ENCODE measurements at places on chromosomes 4 and X.

- DNase-seq = no peak
Measured at GRCh38 chr4:71338846-71339593, at the start of gene SLC4A4. SLC4A4 (plus strand) TSS chr4:71339020.

- no peak for DNase-seq
Measured at GRCh38 chr4:158964114-158964727, 138.7 kb upstream of the RAPGEF2 start.

DNA sequence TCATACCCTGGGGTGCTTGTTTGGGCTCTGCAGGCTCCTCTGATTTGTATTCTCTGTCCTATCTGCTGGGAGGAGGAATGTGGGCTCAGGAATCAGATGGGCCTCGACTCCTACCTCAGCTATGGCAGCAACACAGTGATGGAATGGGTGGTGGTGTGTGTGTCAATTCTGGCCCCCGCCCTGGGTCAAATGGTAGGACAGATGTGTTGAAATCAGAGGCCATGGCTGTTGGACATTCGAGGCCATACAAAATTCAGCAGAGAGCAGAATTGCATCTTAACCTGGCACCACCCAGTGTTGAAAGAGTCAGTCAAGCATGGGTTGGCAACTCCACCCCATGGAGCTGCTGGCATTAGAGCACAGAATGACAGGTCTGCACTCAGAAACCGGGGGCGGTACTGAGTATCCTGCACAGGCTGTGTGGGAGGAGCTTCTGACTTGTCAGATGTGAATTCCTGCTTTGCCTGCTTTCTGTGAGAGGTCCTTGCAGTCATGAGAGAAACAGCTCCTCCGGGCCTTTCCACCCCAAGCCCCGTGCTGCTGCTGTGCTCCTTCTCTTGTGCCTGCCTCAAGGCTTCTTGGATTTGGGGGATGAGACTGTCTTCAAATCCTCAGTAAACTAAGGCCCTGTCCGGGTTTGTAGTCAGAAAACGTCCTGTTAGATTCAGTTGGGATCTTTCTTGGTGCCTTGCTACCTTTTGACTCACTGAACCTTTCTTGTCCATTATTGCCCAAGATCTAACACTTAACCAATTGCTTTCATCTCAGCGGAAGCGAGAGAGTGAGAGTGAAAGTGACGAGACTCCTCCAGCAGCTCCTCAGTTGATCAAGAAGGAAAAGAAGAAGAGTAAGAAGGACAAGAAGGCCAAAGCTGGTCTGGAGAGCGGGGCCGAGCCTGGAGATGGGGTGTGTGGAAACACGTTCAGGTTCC is 13.0 kb downstream of the DKC1 start:
- no peak for DNase-seq

GRCh38 chr4:25890571-25891485 is 23.2 kb upstream of the SMIM20 start:
- no peak for DNase-seq

DNA sequence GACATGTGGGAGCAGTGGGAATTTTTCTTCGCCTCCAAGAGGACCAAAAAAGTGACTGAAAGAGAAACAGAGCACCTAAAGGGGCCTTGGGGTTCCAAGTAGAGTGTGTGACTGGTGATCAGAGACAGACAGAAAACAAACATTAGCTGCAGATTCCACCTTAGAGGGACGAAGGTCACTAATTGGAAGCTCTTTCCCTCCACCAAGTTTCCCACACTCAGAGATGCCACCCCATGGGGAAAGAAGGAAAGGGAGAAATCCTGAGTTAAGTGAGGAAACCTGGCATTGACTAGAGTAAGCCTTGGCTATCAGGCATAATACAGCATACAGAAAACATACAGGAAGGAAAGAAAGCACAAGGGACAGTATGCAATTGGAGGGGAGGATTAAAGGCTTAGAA is 90.9 kb downstream of the HNRNPD start:
- no peak for DNase-seq

DNA sequence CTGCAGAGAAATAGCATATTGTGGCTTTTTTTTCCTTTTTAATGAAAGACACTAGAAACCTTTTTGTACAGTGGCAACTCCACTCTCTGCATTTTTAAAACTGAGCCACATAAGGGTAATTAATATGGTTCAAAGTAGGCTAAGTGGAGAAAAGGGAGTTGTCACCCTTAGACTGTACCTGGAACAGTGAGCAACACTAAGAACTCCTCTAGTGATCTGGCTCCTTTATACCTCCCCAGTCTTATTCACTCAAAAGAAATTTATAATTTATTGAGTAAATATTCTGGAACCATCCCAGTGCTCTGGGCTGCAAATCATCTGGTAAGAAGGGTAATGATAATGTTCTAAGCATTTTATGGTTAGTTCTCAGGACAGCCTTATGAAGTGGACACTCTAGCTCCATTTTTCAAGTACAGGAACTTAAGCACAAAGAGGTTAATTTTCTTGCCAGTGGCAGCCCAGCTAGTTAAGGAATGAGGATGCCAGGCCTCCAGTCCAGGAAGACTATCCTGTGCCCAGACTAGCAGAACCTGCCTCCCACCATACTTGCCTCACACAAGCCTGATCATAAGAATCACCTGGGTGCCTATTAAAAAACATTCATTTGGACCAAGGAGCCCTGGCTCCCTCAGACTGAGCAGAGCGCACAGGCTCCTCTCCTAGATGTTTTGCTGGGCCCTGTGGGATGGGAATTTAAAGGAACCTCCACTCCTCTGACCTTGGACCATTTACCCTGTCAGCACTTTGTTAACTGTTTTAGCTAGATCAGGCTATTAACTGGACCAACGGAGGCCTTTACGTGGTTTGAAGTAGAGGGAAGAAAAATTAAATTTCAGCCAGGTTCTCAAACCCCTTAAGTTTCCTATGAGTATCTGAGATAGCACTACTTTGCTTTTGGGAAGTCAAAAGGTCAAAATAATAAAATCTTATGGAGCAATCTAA is 102.6 kb downstream of the PDE5A start:
- no peak for DNase-seq

DNA sequence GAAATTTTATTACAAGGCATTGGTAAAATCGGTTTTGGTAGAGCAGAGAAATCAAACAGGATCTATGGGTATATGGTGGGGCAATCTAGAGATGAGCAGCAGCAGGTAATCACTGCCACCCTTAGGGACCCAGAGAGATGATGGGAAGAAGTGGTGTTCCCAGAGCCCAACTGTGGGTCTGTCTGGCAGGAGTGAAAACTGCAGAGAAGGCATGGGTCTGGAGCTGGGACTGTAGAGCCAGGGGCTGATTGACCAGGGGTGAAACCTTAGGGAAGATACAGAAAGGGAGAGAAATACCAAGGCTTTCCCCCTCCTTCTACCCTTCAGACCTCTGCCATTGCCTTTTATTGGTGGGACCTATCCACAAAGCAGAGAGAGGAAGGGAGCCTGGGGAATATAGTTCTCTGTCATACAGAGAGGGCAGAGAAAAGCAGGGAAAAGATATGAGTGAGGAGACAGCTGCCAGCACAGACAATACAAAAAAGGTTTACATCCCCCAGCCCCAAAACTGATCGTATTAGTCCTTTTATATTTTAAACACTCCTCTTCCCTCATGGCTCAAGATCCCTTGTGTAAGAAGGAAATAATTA is 28.7 kb downstream of the PDLIM5 start:
- no peak for DNase-seq

GRCh38 chrX:13778916-13779315 is 38.0 kb downstream of the GPM6B start:
- no peak for DNase-seq

DNA sequence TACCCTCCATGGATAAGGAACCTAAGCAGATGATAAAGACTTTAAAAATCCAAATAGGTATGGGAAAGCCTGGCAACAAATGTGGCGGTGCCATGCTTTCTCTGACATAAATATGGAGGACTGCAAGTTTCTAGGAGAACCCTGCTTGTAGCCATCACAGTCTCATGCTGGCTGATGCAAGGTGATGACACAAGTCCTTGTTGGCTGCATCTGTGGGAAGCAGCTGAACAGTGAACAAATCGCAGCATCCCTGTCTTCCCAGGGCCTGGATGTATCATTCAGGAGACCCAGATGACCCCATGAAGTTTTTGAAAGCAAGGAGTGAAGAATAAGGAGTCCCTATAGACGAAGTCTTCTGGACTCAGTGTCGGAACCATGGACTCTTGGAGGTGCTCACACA is 234.4 kb upstream of the HS3ST1 start:
- no peak for DNase-seq

GRCh38 chr4:7189066-7189465 is 3.3 kb upstream of the SORCS2 start:
- DNase-seq = no peak

- no peak for DNase-seq
Measured at GRCh38 chr4:55116450-55116849, 8.9 kb downstream of the KDR start.

- DNase-seq = no peak
Measured at GRCh38 chr4:137994853-137995252, 247.3 kb downstream of the SLC7A11 start.

- DNase-seq = no peak
Measured at GRCh38 chr4:116401293-116401692, 684.1 kb downstream of the TRAM1L1 start.

DNA sequence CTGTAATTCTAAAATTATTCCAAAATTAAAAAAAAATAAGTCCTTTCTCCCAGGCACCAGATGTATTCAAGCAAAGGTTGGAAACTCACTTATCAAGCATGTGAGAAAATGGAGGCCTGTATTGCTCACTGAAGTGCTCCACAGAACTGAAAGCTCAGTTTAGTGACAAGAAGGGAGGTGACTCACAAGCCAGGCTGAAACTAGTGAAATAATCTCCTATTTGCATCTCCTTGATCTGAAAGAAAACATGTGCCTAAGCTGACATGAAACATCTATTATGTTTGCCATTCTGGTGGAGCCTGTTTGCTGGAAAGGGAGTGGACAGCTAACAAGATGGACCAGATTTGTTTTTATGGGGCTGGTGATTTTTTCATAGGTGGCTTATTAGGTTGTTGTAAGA is 54.0 kb upstream of the AMELX start:
- DNase-seq = no peak

DNA sequence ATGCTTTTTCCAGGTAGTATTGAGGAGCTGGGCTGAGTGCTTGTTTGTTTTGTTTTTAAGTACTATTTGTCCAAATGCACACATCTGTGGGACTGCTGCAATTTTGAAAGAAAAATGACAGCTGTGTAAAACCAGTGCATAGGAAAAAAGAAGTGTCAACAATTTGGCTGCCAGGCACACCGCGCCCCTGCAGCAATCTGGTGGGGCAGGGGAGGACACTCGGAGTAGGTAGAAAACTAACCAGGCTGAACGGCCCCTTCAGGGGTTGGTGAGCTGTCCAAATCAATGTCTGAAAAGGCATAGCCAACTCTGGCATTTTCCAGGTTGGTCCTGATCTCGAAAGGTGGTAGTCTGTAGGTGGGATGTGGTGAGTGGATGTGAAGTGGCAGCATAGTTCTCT is 1.1 kb downstream of the LDOC1 start:
- no peak for DNase-seq

- no peak for DNase-seq
Measured at GRCh38 chr4:9987749-9988362, 33.4 kb downstream of the SLC2A9 start.

DNA sequence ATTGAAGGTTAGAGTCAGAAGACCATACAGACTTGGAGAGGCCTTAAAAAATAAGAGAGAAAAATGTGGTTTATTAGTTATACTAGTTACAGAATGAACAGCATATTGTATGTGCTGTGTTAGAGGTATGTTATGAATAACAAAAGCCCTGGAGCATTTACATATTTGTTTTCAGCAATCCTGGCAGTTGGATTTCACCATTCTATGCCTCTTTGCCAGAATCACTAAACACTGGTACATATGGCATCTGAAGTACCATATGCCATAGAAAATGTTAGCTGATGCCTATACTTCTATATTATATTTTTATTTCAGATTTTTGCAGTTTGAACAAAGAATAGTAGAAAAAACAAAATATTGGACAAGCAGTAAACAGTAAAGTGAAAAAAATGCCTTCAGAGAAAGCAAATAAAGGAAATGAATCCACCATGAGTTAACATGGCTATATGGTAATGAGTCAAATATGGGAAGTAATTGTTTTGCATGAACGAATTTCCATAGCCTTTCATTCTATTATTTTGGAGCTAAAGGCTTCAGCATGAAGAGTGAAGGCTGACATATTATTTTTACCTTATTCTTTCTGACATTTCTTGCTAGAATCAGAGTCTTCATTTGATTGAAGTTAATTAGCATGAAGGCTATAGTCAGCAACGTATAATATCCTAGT is 41.9 kb upstream of the PRDM8 start:
- DNase-seq = no peak

- DNase-seq = no peak
Measured at GRCh38 chrX:13938051-13938828, 91.5 kb downstream of the GEMIN8 start.

- no peak for DNase-seq
Measured at GRCh38 chrX:136347706-136348105, 46.9 kb downstream of the ADGRG4 start.

DNA sequence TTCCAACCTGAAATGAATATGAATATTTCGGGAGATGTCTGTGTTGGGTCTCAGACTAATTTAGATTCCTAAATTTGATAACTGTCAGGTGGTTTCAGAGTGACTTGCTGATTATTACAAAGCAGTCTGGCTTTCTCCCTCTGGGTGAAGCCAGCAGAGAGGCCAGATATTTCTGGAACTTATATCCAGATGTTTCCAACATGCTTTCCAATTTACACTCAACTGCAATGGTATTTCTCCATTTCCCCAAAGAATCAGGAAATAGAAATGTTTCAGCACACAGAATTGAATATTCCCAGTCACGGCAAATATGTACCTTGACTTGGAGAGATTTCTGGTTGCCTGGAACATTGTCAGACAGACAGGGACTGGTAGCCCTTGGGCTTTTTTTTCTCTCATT is 48.5 kb upstream of the EGFL6 start:
- DNase-seq = no peak

DNA sequence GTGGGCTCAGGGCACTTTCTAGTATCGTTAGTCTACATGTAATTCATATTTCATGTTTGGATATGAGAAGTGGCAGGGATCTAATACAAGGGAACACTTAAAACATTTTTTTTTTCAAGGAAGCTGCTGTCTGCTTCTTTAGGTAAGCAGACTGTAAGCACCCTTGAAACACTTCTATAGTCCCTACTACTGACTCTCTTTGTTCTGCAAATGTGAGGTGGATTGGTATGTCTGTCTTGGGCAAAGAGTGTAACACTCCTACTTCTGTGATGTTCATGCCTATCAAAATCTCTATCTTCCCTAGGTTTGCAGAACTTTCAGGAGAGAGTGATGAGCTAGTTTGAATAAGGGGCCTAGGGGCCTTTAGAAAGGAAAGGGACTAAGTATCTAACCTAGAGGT is 93.9 kb downstream of the ZNF330 start:
- no peak for DNase-seq

- DNase-seq = no peak
Measured at GRCh38 chr4:1567808-1568581, 116.1 kb downstream of the FAM53A start.

GRCh38 chr4:93451954-93452353 is 376.6 kb upstream of the ATOH1 start:
- no peak for DNase-seq

GRCh38 chrX:53262918-53263394 is 18.4 kb downstream of the IQSEC2 start:
- no peak for DNase-seq

GRCh38 chr4:25969374-25970155 is 55.5 kb downstream of the SMIM20 start:
- DNase-seq = no peak

- no peak for DNase-seq
Measured at GRCh38 chr4:95129821-95130311, 372.1 kb downstream of the BMPR1B start.

All from central memory CD4-positive, alpha-beta T cell (primary cell).